ENCODE measurements at places on chromosomes 3 and 15.

DNA sequence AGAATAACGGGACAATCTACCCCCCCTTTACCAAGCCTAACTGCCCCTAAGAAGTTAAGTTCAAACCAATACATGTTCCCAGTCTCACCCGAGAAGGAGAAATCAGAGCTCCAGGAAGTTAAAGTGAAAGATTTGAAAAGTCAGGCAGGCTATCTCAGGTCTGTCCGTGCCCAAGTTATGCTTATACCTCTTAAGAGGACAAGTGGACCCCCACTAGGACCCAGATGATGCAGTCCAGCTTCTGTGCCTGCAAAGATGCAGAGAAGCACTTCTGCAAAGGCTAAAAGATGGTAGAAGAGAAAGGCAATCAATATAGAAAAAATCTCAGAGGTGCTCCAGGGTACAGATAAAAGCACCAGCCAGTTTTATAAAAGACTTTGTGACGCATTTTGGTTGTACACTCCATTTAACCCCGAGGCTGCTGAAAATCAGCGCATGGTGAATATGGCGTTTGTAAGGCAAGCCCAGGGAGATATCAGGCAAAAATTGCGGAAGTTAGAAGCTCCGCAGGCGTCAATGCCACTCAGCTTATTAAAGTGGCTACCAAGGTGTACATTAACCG lies 9.8 kb upstream of the SLC9C1 start:
- DNase-seq, result no peak

DNA sequence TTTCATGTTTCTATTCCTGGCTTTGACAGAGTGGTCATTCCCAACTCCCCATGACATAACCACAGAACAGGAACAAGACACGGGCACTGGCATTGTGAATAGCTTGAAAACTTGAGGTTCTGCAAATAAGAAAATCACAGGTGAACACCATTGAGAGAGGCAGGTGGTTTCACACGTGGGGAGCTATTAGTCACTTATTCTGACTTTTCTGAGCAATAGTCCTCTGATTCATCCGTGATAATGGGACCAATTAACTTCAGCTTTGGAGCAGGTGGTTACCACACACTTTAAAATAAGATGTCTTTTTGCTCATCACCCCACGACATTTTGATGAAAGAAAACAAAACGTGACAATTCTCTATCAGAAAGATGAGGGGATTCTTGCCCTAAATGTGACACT lies 224.7 kb downstream of the KLF13 start:
- DNase-seq, result no peak

DNA sequence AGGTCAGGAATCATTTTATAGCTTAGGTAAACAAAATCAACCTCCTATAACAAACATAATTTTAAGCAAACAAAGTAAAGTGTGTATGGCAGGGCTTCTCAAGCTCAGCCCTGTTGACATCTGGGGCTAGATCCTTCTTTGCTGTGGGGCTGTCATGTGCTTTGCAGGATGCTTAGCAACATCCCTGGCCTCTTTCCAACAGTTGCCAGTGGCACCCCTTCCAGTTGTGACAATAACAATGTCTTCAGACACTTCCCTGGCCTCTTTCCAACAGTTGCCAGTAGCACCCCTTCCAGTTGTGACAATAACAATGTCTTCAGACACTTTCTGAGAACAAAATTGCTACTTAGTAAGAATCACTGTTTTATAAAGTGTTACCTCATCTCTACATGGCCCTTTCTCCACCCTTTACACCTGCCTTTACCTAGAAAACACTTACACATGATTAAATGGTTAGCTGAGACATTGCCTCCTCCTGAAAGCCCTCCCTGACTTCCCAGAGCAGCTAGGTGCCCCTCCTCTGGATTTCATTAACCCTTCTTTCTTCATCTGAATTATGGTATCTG lies 194.0 kb upstream of the LMCD1 start:
- no peak for DNase-seq

- DNase-seq, result no peak
Observed at GRCh38 chr3:153843994-153844393, 277.2 kb upstream of the ARHGEF26 start.

GRCh38 chr3:156816794-156817645 lies 9.1 kb upstream of the LEKR1 start:
- DNase-seq, result peak; percentile 87

GRCh38 chr3:111107662-111108035 lies 36.0 kb downstream of the NECTIN3 start:
- DNase-seq, result no peak

DNA sequence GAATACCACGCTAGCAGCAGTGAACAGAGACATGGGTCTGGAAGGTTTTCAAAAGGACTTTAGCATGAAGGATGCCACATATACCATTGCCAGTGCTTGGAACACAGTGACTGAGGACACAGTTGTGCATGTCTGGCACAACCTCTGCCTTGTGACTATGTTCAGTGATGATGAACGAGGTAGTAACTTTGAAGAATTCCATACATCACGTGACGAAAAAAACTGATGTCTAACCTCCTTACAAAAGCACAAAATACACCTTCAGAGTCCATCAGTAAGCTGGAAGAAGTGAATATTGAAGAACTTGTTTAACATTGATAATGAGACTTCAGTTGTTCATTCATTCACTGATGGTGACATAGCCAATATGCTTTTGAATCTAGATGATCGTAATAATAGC lies 594.8 kb upstream of the GRM7 start:
- no peak for DNase-seq

DNA sequence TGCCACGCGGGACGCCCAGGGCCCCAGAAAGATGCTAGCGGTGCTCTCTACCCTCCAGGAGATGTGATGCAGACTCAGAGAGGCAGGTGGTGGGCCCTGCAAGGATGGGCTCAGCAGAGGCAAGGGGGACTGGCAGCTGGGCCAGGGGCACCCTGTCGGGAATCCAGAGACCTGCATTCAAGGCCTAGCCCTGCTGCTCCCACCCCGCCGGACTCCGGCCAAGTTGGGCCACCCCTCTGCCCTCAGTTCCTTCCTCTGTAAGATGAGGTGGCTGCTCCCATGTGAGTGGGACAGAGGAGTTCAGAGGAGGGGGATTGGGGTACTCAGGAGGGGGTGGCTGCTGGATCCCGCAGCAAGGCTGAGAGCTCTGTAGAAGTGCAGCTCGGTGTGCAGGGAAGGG lies 116.3 kb downstream of the TMEM266 start:
- no peak for DNase-seq

DNA sequence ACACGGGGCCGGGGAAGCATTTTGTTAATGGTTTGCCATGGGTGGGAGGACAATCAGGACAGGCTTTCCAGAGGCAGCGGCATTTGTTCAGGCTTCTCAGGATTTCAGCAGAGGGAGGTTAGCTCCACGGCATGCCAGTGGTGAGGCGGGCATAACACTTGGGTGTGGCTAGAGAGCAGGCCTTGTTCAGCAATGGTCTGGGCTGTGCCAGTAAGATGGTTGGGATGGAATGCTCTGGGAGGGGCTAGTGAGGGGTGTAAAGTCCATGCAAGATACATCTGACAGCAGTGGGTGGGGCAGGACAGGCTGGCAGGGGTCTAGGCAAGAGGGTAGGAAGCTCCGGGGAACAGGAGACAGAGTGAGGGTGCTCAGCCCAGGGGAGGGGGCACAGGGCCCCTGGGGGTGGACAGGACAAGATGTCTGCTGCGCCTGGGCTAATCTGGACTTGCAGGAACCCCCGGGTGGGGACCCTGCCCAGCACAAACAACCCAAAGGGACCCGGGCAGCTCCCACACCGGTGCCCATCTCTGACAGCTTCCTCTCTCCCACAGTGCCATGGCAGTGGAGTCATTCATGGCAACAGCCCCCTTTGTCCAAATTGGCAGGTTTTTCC lies 8.4 kb downstream of the TMEM43 start:
- DNase-seq, result no peak

- no peak for DNase-seq
Observed at GRCh38 chr15:28021281-28022039, 77.7 kb downstream of the OCA2 start.

- no peak for DNase-seq
Observed at GRCh38 chr15:92763459-92763858, 107.9 kb upstream of the FAM174B start.

- no peak for DNase-seq
Observed at GRCh38 chr3:141271279-141272030, 39.8 kb downstream of the PXYLP1 start.

DNA sequence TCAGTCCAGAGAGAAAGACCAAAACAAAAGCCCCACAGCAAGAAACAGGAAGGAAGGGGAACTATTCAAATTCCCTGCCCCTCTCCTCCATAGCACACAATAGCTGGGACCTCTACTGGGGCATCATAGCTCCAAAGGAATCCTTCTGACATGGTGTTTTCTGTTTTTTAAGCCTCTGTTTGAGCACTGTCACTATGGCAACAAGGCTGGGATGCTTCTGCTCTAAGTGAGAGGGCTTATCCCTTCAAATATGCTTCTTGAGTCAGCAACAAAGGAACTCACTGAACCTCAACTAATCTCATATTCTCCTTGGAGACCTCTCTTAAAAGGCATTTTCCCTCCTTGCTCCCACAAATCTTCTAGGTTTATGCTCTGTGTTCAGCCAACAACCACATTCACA lies 40.5 kb downstream of the MYLK start:
- DNase-seq, result no peak

GRCh38 chr3:136247436-136247835 lies 2.7 kb upstream of the PCCB start:
- no peak for DNase-seq

GRCh38 chr3:134804508-134805480 lies 9.7 kb downstream of the EPHB1 start:
- DNase-seq, result no peak

- no peak for DNase-seq
Observed at GRCh38 chr3:78249294-78249693, 1209.4 kb downstream of the ROBO2 start.

- DNase-seq, result no peak
Observed at GRCh38 chr3:99872923-99873254, 55.2 kb downstream of the CMSS1 start.

DNA sequence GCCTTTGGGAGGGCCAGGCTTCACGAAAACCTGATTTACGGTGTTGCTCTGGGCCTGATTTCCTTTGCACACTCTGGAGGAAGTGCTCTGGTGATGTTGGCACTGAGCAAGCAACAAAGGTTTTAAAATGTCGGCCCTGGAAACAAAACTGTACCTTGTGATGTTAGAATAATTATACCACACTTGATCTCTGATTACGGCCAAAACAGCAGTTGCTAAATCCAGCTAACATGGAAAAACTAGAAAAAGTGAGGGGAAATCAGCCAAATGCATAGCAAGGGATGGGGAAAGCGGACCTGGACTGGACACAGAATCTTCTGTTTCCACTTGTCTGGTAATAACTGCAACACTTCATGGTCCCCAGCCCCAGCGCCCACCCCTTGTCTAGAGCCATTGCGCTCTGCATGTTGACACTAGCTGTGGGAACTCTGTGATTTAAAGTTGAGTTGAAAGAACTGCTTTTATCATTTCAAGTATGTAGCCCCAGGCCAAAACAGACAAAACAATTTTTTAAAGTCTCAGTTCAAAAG lies 120.1 kb downstream of the VGLL4 start:
- DNase-seq, result no peak

DNA sequence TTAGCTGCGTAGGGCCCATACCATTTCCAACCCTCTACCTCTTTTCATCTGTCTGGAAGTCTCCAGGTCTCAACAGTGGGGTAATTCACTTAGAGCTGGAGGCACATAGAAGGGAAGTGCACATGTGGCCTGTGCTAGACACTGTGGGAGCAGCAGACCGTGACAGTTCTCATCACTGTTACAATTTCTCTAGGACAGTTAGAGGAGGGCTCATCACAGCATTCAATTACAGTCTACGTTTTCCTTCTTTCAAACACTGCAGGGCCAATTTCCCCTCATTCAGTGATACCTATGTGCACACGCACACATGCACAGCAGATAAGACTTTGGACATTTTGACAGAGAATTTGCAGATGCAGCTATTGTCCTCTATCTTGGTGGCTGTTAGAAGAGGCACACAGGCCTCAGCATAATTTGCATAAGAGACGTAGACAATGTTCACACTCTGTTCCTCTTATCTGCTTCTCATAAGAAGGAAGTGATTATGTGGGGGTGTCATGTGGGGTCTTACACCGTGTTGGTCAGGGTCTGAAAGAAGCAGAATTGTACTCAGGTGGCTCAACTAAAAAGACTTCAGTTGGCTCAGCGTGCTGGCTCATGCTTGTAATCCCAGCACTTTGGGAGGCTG lies 12.6 kb upstream of the HRG start:
- no peak for DNase-seq

DNA sequence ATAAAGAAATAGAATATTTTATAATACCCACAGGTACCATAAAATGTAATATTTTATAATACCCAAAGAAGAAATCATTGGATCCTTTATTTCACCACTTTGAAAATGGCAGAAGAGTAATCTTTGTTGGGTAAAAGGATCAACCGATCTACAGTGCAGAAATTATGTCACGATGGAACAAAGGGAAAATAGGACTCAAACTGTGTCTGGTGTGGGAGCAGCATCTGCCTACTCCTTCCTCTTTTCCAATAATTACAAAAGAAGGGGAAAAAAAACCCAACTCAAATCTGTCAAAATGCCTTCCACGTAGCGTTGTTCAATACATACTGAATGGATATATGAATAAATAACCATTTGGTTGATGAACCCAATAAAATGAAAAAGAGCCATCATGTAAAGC lies 492.6 kb upstream of the TBL1XR1 start:
- DNase-seq, result no peak

DNA sequence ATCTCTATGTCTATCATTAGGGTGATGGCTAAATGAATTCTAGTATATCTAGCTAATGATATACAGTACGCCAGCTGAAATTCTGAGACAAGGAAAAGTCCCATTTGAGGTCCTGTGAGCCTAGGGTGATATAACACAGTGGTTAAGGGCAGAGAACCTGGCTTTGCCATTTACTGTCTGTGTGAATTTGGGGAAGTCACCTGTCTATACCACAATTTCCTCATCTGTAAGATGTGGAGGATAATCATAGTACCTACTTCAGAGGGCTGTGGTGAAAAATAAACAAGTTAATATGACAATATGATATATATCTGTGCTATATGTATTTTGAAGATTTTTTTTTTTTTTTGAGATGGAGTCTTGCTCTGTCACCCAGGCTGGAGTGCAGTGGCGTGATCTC lies 9.8 kb upstream of the ANKDD1A start:
- no peak for DNase-seq

DNA sequence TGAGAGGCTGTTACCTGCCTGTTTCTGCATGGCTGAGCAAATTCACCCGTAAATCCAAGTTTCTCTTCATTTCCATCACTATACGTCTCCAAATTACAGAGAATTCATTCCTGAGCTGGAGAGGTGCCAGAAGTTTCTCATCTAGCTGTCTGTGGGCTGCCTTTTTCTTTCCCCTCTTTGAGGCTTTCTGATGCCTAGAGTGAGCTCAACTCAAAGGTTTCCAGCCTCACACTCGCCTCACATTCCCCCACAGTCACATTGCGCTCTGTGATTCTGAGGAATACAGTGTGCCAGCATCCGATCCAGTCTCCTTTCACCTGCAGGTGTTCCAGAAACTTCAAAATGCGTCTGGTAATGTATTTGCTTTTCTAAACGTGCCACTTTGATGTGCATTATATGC lies 267.2 kb downstream of the MFSD1 start:
- DNase-seq, result no peak

GRCh38 chr3:145981056-145981455 lies 179.9 kb downstream of the PLOD2 start:
- DNase-seq, result no peak
